ENCODE measurements at places on chromosomes 3 and 15. TPM values are rescaled to one million over a fixed set of nuclear protein-coding genes. Genes with fewer than 3 reads are reported as not detected.

- no peak for DNase-seq
- no peak overlapping the region for H3K27ac ChIP-seq
- no peaks in the 10 kb centered on the region for H3K4me1 ChIP-seq
- H3K36me3 ChIP-seq: no peaks in the 10 kb centered on the region
These were observed 198.3 kb downstream of the OTOL1 start for GRCh38 chr3:161694682-161695564.

The SYNPR gene
- total RNA-seq: not detected

- no peak overlapping the region for H3K4me3 ChIP-seq
- H3K4me1 ChIP-seq: peaks cover 13% of the 10 kb centered on the region
- H3K27me3 ChIP-seq: no peaks in the 10 kb centered on the region
- peaks cover 6% of the 10 kb centered on the region for H3K36me3 ChIP-seq
- no peak for DNase-seq
These were observed 4.2 kb downstream of the STOML1 start for GRCh38 chr15:73987681-73988444.

DNA sequence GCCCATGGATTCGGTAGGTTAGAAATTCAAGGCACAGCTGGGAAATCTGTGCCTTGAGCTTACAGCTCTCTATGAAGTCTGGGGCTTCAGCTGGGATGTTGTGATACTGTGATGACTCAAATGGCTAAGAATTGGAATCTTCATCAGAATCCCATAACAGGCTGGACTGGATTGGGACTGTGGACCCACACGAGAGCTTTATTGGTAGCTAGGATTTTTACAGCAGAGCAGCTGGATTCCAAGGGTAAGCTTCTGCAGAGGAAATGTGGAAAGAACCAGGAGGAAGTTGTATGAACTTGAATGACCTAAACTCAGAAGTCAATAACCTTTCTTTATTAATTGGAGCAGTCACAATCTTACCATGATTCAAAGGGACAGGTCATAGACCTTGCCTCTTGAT, 1187.1 kb downstream of the ROBO1 start:
- no peak overlapping the region for H3K27ac ChIP-seq
- no peak overlapping the region for H3K4me3 ChIP-seq
- H3K36me3 ChIP-seq: no peaks in the 10 kb centered on the region
- H3K4me1 ChIP-seq: no peaks in the 10 kb centered on the region
- no peaks in the 10 kb centered on the region for H3K27me3 ChIP-seq
- no peak for DNase-seq

GRCh38 chr3:89586676-89587075, 479.3 kb downstream of the EPHA3 start:
- no peak overlapping the region for H3K27ac ChIP-seq
- H3K4me3 ChIP-seq: no peak overlapping the region
- H3K4me1 ChIP-seq: no peaks in the 10 kb centered on the region
- H3K27me3 ChIP-seq: no peaks in the 10 kb centered on the region
- H3K36me3 ChIP-seq: no peaks in the 10 kb centered on the region
